ENCODE measurements at places on chromosomes 5 and 9.

GRCh38 chr9:127104581-127105311, 17.7 kb downstream of the ANGPTL2 start:
- no peak for DNase-seq

DNA sequence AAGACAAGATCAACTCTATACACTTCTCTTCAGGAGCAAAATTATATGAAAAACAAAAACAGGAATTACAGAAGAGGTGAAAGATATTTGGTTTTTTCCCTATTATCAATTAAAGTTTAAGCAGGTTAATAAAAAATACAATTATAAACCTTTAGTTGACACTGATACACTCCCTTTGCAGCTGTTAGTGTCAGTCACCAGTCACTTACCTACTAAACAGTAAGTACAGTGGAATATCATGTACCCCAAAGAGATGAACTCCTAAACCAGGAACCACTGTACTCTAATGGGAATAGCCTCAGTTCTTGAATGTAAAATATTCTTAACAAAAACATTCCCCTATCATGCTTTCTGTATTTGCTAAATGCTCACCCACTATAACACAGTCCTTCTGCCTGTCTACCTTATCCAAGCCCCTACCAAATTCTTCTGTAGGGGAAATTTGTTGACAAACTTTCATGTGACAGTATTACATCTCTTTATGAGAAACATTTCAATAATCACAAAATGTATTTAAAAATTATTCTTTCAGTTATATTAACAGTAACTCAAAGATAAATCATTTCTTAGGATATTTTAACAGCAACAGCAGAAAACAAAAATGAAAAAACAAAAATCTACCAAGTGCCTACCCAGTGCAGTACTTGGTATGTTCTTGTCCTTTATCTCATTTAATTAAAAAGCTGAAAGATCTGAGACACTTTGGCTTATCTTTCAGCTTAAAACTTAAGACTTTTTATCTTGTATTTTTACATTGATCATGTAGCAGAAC, 212.8 kb downstream of the MLLT3 start:
- no peak for DNase-seq

- DNase-seq, result no peak
Observed at GRCh38 chr9:14323083-14323971, 9.4 kb upstream of the NFIB start.

DNA sequence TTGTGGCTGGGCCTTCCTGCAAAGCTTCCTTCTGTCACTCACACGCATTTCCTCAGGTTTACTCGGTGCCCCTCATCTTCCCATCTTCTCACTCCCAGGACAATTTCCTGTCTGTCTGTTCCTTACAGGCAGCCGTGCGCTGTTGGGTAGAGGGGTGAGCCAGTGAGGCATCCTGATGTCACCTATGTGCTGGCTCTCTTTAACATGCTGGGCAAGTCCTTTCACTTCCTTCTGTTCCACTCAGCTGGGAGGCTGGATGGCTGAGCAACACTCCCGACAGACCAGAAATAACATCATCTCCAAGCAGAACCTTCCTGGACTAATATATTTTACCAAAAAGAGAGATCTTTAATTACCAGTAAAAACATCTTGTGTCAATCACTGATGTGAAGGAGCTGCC, 103.0 kb downstream of the HSD17B3 start:
- DNase-seq, result no peak

DNA sequence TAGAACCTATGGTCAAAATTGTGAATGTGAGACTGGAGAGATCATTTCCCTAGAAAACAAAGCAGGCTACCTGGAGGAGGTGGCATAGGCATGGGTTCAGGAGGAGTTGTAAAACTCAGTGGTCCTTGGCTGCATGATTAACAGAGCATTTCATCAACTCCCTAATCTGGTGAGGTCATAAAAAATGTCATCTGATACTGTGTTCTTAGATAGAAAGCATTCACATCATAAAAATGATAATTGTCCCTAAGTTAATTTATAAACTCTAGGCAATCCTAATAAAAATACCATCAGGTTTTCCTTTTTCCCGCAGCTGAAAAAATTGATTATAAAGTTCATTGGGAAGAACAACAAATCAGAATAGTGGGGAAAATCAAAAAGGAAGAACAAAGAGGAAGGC, 60.6 kb upstream of the GALNT10 start:
- no peak for DNase-seq

DNA sequence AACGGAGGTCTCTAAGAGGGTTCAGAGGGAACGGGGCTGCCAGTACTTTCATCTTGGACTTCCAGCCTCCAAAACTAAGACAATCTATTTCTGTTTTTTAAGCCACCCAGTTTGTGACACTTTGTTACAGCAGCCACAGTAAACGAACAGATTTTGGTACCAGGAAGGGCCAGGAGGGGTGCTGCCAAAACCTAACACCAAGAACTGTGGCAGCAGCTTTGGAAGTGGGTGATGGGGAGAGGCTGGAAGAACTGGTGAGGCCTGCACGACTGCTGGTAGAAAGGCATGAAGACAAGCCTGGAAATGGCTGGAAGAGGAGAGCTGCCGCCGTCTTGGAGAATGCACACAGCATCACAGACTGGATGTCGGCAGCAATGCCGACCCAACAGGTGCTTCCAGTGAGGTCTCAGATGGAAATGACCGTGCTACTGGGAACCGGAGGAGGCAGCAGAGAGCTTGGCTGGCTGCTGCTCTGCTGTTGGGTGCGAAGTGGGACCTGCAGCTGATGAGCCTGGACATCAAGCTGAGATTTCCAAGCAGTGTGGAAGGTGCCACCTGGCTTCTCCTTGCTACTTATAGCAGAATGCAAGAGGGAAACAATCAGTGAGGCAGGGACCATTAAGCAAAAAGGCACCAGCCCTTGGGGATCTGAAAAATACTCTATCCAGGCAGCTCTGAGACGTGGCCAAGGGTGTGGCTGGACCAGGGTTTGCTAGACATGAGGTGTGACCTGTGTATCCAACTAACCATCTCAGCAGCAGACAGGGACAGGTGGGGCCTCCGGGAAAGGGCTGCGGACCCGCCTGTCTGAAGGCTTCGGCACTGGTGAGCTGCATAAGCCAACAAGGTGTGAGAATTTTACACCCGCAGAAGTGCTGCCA, 4.7 kb upstream of the TMEM210 start:
- DNase-seq, result no peak

GRCh38 chr5:54207566-54207965, 102.8 kb downstream of the ARL15 start:
- DNase-seq, result no peak

- DNase-seq, result no peak
Observed at GRCh38 chr9:94127806-94128205, 43.5 kb downstream of the PTPDC1 start.

GRCh38 chr9:16039988-16040761, 487.3 kb downstream of the CCDC171 start:
- DNase-seq, result no peak

DNA sequence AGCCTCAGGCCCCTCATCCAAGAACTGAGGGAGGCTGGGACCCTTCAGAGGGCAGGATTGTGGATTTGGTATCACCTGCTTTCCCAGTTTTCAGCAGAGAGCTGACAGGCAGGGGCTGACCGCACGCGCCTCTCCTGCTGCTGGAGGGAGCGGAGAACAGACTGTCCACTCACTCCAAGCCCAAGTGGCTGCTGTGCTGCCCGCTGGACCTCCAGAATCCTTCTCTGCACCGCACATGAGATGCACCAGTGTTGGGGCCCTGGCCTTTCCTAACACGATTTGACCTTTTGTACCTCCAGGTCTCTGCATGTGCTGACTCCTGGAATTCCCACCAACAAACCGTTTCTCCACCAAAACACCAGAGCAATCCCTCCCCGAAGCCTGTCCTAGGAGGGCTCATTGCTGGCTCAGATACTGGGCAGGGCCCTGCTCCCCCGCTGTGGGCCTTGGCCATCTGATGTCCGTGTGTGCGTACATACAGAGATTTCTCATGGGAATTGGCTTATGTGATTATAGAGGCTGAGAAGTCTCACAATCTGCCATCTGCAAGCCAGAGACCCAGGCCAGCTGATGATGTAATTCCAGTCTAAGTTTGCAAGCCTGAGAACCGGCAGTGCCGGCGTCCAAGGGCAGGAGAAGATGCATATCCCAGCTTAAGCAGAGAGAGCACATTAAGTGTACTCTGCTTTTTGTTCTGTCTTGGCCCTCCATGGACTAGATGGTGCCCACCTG, 141.7 kb downstream of the GADD45G start:
- DNase-seq, result no peak

DNA sequence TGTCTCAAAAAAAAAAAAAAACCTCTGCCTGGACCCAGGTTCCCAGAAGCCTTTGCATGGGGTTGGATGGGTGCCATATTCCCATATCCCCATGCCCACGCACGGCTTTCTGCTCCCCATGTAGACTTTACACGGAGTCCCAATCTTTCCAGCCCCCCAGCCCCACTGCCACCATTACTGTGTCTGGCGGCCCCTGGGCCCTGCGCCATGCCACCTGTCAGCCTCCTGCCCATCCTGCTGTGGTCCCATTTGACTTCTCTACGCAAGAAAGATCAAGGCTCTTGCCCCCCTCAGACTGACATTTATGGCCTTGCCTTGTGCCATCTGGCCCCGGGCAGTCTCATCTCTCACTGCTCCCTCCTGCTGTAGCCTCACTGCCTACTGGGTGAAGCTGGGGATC, 6.5 kb upstream of the AK1 start:
- no peak for DNase-seq

DNA sequence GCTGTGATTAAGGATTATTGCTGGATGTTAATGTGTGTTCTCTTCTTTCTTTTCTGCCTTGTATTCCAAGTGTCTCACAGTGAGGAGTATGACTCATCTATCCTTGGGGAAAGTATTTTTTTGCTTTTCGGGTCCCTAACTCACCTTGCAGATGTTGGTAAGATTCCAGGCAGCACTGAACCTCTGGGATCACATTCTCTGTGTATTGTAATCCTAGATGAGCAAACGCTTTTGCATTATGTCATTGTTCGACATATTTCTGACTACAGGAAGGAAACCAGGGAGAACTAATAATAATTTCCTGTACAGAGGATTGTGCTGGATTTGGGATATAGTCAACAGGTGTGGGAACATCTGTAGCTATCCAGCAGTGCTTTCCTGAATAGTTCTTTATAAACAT, 246.1 kb upstream of the TUT7 start:
- DNase-seq, result no peak
